Gastrocnemius medialis (tissue), 4 donors: ENCODE measurements at places on chromosomes 2 and 18. TPM values are rescaled to one million over a fixed set of nuclear protein-coding genes. Genes with fewer than 3 reads are reported as not detected.

DNA sequence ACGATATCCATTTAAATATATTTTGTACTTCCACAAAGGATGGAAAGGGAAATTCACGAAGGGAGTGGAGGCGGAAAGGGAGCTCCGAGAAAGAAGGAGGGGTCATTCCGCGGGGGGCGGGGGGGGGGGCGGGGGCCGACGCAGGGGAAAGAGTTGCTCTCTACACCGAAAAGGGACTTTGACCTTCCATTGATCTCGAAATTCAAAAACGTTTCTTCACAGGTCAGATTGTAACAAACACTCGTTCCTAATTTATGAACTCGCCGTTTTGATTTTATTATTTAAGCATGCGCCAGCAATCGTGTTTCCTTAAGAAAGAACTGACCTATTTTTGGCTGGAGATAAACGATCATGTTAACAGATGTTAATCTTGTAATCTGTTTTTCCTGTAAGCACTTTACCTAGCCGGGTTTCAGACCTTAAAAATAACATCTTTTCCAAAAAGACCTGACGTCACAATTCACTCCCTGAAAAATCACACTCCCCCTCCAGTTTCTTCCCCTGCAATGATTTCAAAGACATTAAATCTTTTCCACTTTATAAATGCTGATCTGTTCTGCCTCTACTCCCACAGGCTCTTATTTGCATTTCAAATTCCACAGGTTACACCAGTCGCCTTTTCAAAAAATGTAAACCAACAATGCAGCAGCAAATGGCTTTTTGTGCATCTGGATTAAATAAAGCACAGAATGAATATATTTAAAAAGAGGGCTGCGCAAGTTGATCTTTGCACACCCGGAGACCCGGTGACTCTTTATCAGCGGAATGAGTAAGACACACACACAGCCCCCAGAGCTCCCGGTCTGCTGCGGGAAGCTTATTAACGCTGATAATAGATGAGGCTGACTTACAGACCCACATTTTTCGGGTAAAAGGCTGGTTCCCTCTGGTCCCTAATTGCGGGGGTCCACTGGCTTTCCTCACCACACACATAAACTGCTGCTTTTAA, 1.6 kb downstream of the ZNF516 start:
- no peaks in the 10 kb centered on the region for H3K27me3 ChIP-seq
- peak overlapping the region; percentile 82 for H3K27ac ChIP-seq
- no peak for DNase-seq

DNA sequence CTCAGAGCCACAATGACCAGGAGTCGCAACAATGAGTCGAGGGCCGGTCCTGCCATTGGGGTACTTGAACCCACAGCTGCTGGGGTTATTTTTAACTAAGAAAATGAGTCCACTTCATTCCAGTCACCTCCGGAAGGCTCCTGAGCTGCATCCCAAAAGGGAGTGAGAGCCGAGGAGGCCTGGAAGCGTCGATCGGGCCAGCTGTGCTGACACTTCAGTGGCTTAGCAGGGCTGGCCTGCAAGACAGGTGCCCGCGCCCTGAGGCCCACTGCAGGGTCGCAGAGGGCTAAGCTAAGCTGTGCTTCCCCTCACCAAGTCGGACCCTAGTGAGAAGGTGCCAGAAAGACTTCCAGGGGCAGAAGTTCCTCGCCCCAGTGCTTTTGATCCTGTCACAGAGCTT, 21.1 kb downstream of the TBC1D8 start:
- peak overlapping the region; percentile 99 for H3K27ac ChIP-seq
- no peaks in the 10 kb centered on the region for H3K27me3 ChIP-seq
- H3K4me3 ChIP-seq, result no peak overlapping the region
- H3K4me1 ChIP-seq, result peaks cover 90% of the 10 kb centered on the region
- H3K36me3 ChIP-seq, result no peaks in the 10 kb centered on the region

The IL36G gene
- not detected for total RNA-seq

DNA sequence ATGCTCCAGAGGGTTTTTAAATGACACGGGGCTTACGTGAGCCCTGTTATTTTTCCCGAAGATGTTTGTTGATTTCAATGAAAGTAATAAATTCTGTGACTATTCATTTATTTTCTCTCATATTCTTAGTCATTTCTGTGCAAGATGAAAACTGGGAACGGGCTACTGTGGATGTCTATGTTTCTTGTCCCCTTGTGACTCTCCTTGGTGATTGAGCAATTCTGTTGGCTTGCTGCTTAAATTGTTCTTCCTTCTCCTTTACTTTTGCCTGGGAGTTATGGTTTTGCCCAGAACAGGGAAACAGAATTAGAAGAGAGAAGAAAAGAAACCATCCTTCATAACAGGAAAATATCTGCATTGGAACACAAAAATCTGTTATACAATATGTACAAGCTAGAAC, 508.2 kb upstream of the DSEL start:
- H3K4me1 ChIP-seq, result no peaks in the 10 kb centered on the region
- no peak overlapping the region for H3K27ac ChIP-seq
- H3K36me3 ChIP-seq, result no peaks in the 10 kb centered on the region

- H3K4me1 ChIP-seq, result no peaks in the 10 kb centered on the region
- no peak overlapping the region for H3K27ac ChIP-seq
- no peaks in the 10 kb centered on the region for H3K27me3 ChIP-seq
- H3K4me3 ChIP-seq, result no peak overlapping the region
Observed at GRCh38 chr2:20168727-20169696, 55.9 kb downstream of the SDC1 start.

The DLX1 gene
- not detected for total RNA-seq

The COL4A4 gene
- 5.8 TPM for total RNA-seq

- no peak overlapping the region for H3K4me3 ChIP-seq
- H3K27me3 ChIP-seq, result no peaks in the 10 kb centered on the region
- no peaks in the 10 kb centered on the region for H3K4me1 ChIP-seq
- H3K27ac ChIP-seq, result no peak overlapping the region
- DNase-seq, result no peak
- H3K36me3 ChIP-seq, result peaks cover 41% of the 10 kb centered on the region
Observed at GRCh38 chr2:105290981-105291660, 38.4 kb downstream of the TGFBRAP1 start.

- no peaks in the 10 kb centered on the region for H3K27me3 ChIP-seq
- no peaks in the 10 kb centered on the region for H3K4me1 ChIP-seq
- no peak overlapping the region for H3K27ac ChIP-seq
- no peaks in the 10 kb centered on the region for H3K36me3 ChIP-seq
Observed at GRCh38 chr2:215880970-215881369, 132.4 kb downstream of the MREG start.

DNA sequence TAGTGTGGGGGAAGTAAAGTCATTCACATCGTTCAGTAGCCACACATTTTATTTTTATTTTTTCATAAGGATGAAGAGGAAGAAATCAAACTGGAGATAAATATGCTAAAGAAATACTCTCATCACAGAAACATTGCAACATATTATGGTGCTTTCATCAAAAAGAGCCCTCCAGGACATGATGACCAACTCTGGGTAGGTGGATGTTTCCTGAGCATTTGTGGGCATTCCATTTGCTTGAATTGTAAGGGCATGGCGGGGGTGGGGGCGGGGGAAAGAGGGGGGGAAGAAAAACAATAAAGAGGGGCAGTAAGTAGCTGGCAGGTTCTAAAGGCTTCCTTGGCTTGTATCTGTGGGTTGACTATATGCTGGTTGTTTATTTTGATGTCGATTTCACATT, 126.4 kb downstream of the MAP4K4 start:
- no peak overlapping the region for H3K27ac ChIP-seq
- H3K27me3 ChIP-seq, result no peaks in the 10 kb centered on the region
- H3K4me1 ChIP-seq, result peaks cover 15% of the 10 kb centered on the region
- DNase-seq, result no peak
- peaks cover 10% of the 10 kb centered on the region for H3K36me3 ChIP-seq
- H3K4me3 ChIP-seq, result no peak overlapping the region

DNA sequence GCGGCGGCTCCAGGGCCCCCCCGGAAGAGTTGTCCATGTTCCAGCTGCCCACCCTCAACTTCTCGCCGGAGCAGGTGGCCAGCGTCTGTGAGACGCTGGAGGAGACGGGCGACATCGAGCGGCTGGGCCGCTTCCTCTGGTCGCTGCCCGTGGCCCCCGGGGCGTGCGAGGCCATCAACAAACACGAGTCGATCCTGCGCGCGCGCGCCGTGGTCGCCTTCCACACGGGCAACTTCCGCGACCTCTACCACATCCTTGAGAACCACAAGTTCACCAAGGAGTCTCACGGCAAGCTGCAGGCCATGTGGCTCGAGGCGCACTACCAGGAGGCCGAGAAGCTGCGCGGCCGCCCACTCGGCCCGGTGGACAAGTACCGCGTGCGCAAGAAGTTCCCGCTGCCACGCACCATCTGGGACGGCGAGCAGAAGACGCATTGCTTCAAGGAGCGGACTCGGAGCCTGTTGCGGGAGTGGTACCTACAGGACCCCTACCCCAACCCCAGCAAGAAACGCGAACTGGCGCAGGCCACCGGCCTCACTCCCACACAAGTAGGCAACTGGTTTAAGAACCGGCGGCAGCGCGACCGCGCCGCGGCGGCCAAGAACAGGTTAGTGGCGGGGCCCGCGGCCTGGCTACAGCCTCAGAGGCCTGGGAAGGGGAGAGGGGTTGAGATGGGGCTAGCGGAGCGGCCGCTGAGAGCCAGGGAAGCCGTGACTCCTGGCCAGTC, 965 bp downstream of the SIX3 start:
- H3K27me3 ChIP-seq, result peaks cover 78% of the 10 kb centered on the region
- no peaks in the 10 kb centered on the region for H3K36me3 ChIP-seq
- DNase-seq, result no peak
- peak overlapping the region; percentile 46 for H3K4me3 ChIP-seq
- H3K27ac ChIP-seq, result no peak overlapping the region

DNA sequence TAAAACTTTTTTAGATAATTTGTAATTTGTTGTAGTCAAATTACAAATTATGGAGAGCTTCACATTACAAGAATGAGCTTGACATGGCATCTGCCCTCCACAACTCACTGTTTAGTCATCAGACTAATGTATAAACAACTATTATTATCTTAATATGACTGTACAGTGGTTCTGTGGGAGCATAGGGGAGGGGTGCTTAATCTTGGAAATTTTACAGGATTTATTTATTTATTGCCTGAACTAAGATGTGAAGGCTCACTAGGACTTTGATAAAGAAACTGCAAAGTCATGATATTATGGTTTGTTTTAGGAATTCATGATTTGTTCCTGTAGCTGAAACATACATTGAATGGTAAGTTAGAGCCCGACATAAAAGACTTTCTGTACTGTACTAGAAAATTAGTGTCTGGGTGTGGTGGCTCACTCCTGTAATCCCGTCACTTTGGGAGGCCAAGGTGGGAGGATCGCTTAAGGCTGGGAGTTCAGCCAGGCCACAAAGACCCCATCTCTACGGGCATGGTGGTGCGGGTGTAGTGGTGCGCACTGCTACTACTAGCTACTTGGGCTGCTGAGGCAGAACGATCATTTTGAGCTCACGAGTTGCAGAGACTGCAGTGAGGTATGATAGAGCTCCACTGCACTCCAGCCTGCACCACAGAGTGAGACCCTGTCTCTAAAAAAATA, 2.1 kb downstream of the MARCHF7 start:
- no peaks in the 10 kb centered on the region for H3K27me3 ChIP-seq
- DNase-seq, result no peak
- no peaks in the 10 kb centered on the region for H3K36me3 ChIP-seq

The ANKRD30B gene
- total RNA-seq, result not detected

DNA sequence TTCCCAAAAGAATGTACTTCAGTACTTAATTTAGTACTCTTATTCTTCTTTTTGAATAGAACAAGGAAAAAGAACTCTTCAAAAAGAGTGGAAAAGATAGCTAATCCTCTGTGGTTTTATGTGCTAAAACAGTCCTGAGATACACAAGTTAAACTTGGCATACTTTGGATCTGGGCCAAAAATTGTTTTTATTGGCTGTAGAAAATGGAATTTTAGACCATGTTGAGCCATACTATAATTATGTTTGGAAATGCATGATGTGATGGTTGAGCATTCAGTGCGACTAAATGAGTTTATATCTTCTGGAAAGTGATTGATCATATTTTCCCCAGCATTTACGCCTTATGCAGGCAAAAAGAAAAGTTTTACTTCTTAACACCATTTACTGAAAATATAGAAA, 18.0 kb upstream of the PDE1A start:
- DNase-seq, result no peak
- no peaks in the 10 kb centered on the region for H3K36me3 ChIP-seq
- no peak overlapping the region for H3K4me3 ChIP-seq

The NAPG gene
- 16.2 TPM for total RNA-seq

The FOXD4L1 gene
- total RNA-seq, result 0.13 TPM

DNA sequence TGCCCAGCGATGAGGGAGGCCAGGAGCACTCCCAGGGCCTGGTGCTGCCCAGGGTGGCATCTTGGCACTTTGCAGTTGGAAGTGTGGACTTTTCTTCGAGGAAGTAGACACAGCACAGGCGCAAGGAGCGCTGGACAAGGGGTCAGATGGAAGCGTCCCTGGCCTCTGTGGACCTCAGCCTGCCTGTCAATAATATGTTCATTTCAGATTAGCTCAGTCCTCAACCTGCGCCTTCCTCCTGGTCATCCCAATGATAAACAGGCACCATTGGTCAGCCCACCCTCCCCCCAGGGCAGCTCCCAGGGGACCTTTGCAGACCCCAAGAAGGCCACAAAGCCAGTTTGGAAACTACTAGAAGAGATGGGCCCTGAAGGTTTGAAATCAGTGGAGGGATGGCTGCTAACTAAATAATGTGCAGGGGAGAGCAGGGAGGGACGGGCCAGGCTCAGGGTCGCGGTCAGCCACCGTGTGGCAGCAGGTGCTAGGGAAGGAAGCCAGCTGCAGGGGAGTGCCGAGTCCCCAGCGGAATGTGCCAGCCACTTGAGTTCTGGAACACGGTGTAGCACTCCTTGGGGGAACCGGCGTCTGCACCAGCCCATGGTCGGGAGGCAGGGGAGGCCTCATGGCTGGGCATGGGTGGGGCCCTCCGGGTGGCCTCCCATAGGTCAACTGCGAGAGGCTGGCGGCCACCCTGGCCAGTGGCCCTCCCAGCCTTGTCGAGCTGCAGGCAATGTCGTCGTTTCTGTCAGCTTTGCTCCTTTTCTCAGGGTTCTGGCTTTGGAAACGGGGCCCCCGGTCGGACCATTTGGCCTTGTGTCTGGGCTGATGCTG, 59.9 kb downstream of the ADI1 start:
- no peaks in the 10 kb centered on the region for H3K27me3 ChIP-seq
- peaks cover 31% of the 10 kb centered on the region for H3K4me1 ChIP-seq
- peak; percentile 88 for DNase-seq
- H3K36me3 ChIP-seq, result no peaks in the 10 kb centered on the region
- no peak overlapping the region for H3K4me3 ChIP-seq
- peak overlapping the region; percentile 80 for H3K27ac ChIP-seq
